Forelimb muscle (tissue), 1 donor: ENCODE measurements at places on chromosomes 2 and 18.

- no peak for DNase-seq
These were observed 11.9 kb downstream of the ZNF516 start for GRCh38 chr18:76482971-76483691.

DNA sequence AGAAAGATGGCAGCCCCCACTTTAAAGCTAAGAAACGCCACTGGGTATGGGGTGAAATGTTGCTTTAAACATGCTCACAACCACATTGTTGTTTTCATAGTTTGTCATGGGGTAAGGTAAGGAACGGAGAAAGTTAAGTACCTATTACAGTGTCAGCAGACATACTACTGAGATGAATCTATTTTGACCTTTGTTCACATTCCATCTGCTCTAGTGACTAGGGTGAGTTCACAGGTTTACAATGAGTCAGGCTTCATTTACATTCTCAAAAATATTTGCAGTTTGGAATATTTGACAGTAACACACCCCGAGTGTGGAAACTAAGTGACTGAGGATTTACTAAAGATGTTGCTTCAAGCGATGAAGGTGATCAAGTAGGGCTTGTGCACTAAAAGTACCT lies 428.7 kb upstream of the ACVR2A start:
- no peak for DNase-seq

DNA sequence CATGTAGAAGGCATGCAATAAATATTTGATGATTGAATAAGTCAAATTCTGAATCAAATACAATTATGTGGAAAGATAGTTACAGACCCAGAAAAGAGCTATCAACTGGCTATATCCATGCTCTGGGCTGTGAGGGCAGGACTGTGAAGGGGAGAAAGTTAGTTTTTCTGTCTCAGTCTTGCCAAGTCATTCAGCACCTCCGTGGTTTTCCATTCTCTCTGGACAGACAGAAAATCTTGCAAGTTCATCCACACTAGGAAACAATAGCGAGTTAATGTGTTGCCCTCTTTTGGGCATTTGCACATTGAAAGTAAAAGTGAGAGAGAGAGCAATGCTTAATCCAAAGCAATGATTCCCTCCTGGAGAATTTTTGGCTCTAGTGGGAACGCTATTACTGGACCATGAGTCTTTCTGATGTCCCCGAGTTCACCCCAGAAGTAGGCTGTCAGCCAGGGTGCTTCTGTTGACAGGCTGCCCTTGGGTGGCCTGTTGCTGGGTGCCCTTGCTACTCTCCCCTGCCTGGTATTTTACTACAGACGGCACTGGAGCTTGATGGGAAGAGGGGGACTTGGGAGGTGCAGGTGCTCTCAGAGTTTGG lies 238.3 kb downstream of the LOXHD1 start:
- no peak for DNase-seq

DNA sequence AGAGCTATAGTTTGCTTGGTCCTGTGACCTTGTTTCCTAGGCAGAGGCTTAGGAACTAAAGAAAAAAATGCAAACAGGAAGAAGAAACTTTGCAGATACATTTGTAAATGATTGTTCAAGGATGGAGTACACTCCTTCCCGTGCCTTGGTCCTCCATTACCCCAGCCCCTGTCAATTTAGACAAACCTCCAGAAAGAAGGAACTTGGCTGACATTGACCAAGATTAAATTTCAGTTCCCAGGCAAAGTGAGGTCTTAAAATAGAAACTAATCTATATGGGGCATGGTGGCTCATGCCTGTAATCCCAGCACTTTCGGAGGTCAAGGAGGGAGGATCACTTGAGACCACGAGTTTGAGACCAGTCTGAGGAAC lies 179.9 kb upstream of the FN1 start:
- DNase-seq, result no peak

DNA sequence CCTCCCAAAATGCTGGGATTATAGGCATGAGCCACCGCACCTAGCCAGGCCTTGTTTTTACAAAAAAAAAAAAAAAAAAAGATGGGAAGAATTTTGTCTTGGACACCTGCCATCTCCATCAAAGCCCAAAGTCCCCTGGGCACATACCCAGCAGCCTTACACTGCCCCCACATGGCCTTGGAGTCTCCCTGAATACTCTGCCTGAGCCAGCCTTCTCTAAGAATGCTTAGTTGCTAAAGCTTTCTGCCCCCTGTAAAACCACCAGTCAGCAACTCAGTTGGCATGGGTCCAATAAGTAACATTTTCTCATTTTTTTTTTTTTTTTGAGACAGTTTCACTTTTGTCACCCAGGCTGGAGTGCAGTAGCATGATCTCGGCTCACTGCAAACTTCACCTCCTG lies 40.6 kb downstream of the SPC25 start:
- DNase-seq, result no peak

DNA sequence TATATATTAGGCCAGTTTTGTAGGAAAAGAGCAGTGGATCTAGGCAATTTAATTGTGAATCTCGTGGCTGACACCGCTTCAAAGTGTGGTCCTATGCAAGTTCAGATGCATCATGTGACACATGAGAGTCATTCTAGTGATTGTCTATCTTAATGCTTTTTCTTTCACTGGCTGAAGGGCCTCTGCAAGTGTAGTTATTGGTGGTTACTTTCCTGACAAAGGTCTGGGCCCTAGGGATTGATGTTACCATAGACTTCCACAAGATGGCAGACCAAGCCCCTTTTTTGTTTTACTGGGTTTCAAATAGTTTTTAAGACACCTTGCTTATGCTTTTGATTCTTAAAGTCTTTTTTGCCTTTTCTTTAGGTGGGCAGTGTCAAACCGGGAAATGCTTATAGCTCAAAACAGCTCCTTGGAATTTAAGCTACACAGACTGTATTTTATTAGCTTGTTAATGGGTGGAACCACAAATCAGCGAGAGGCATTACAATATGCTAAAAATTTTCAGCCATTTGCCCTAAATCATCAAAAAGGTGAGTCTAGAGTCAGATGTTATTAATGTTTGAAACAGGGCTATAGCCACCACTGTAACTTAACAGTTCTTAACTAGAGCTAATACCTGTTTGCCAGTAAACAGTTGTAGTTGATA lies 25.9 kb downstream of the CD8A start:
- DNase-seq, result no peak

- no peak for DNase-seq
These were observed 1700.5 kb upstream of the TMEFF2 start for GRCh38 chr2:193895226-193895625.

- no peak for DNase-seq
These were observed 1841.3 kb upstream of the CELF4 start for GRCh38 chr18:39406941-39407340.

DNA sequence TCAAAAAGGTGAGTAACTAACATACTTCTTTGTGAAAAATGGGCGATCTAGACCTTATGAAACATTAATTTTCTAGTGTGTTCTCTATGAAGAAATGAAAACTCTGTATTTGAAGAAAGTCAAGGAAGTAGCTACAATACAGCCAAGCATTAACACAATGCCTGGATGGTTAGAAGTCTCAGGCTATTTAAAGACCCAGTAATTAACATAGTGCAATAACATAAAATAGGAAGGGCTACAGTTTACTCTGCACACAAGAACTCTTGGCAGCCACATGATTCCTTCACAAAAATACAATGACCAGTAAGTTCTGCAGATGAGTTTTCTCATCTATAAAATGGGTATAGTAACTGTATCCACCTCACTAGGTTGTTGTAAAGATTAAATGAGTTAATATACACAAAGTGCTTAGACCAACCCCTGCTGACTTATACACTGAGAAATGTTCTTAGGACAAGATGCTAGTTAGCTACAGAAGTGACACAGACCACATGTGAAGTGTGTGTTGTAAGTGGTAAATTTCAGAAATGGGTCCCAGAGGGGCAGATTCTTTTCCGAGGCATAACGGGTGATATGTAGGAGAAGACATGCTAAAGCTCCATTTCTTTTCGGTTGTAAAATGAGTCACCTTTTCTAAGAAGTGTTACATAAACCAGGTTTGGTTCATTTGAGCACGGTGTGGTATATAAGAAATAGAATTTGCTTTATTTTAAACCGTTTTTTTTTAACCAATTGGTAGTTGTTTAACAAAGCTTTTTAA lies 61.8 kb downstream of the CXCR4 start:
- DNase-seq, result no peak

DNA sequence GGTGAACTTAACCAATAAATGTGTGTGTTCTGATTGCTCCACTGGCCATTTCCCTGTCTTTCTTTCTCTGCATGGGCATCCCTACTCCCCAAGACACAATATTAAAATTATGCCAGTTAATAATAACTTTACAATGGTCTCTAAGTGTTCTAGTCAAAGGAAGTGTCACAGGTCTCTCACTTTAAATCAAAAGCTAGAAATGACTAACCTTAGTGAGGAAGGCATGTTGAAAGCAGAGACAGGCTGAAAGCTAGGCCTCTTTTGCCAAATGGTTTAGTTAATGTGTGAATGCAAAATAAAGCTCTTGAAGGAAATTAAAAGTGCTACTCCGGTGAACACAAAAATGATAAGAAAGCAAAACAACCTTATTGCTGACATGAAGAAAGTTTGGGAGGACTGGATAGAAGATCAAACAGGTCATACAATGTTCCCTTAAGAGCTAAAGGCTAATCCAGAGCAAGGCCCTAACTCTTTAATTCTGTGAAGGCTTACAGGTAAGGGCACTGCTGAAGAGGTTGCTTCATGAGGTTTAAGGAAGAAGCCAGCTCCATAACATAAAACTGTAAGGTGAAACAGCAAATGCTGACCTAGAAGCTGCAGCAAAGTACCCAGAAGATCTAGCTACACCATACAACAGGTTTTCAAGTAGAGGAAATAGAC lies 44.0 kb upstream of the ARHGAP15 start:
- DNase-seq, result no peak

DNA sequence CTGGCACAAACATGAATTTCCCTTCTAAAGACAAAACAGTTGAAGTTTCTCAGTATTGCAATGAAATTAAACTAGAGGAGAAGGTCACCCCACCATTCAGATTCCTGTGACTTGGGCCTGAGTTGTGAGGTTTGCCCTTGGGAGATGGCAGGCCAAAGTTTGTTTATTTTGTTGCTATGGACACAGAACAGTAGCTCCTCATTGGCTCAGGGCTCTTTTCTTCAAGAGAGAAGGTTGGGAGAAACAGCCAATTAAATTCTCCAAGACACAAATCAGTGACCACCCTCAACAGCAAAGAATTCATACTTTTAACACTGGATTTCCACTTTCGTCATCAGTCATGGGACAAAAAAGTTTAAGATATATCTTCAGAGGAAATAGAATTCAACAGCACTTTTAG lies at the start of gene FLACC1:
TSS of gene FLACC1 (minus strand) at position 125 of the 400 bp plus-strand sequence. CDS start 5,941 bp downstream, outside the sequence.
- DNase-seq, result peak; percentile 80

- no peak for DNase-seq
These were observed 257.5 kb upstream of the KLHL29 start for GRCh38 chr2:23127465-23127864.

GRCh38 chr18:22981274-22982133 lies 48.4 kb downstream of the RBBP8 start:
- DNase-seq, result no peak

GRCh38 chr2:234374736-234375135 lies 122.1 kb downstream of the ARL4C start:
- no peak for DNase-seq

DNA sequence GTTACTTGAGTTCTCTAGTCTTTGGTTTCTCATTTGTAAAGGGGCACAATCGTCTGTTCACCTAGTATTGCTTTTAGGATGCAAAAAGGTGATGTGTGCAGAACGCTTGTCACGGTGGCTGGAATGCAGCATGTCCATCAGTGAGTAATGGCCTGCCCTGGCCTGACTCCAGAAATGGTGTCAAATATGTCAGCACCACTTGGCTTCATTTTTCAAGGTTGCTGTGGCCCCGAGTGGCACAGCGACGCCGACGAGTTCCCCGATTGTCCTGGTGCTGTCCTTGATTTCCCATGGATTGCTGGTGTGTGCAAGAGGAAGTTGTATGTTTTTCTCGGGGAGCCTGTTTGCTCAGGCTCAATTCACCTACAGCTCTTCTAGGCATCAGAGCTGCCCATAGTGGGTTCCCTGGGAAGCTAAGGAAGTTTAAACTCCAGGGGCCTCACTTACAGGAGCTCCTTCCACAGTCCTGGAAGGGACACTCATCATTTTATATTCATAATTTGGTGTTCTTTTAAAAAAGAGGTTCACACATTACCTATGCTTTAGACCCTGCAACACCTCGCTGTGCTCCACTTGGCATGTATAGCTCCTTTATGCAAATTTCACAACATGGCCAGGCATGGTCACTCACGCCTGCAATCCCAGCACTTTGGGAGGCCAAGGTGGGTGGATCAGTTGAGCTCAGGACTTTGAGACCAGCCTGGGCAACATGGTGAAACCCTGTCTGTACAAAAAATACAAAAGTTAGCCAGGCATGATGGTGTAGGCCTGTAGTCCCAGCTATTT lies 25.6 kb upstream of the ZNF407 start:
- DNase-seq, result no peak

DNA sequence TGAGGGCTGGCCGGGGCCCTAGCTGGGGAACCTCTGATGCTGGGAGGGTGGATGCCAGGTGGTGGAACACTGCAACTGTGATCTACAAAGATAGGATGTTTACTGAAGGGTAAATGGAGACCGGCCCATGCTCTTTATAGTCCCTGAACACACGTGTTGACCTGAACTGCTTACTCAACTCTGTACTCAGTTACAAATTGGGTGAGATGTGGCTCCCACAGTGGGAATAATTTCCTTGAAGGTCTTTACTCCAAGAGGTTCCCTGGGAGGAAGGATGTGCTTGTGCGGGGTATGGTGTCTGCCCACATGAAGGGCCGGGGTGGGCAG lies 254.1 kb downstream of the PRKCE start:
- no peak for DNase-seq

GRCh38 chr2:74461187-74462053 lies 3.2 kb downstream of the WBP1 start:
- DNase-seq, result no peak

DNA sequence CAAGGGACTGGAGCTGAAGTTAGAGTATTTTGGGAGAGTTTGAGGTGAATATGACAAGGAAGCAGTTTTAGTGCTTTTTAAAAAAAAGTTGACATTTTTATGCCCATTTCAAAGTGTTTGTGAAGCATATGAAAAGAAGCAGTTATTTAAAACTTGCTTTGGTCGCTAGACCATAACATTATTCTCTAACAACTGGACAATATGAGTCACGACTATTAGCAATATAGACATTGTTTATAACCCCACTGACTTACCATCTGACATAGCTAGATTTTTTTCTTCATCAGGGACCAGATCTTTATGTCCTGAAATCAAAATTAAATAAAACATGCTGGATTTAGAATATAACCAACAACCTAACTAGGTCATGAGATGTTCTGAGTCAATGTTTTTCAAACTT lies 22.6 kb upstream of the DYTN start:
- no peak for DNase-seq

- no peak for DNase-seq
These were observed 537.1 kb upstream of the ID2 start for GRCh38 chr2:8144785-8145184.

DNA sequence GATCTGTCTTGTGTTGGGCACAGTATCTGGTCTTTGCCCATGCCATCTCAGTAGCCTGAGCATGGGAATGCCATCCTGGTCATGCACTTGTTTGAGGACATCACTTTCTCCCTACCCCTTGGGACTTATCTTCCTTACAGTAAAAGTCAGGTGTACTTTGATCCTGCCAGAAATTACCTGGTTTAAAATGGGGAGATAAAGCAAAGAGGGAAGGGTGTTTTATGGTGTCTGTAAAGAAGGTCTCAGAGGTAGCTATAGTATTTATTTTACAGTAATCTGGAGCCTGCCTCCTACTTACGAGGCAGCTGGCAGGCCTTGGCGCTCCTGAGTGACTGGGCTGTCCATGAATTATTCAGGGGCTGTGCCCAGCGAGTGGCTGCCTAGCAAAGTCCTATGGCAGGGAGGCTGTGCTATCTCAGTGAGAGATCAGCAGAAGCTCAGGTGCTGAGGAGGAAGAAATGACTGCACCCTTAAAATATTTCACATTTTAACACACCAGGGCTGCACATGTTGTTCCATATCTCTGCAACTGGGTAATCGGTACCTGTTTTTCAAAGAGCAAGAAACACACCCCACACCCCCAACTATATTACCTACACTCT lies 93.9 kb downstream of the SPTBN1 start:
- DNase-seq, result no peak
